ENCODE measurements at places on chromosomes 13 and 19.

GRCh38 chr19:43934055-43934984 lies 762 bp downstream of the ZNF45 start:
- no peak for DNase-seq

- DNase-seq = no peak
These were observed 629.9 kb downstream of the DIAPH3 start for GRCh38 chr13:59533561-59534555.

DNA sequence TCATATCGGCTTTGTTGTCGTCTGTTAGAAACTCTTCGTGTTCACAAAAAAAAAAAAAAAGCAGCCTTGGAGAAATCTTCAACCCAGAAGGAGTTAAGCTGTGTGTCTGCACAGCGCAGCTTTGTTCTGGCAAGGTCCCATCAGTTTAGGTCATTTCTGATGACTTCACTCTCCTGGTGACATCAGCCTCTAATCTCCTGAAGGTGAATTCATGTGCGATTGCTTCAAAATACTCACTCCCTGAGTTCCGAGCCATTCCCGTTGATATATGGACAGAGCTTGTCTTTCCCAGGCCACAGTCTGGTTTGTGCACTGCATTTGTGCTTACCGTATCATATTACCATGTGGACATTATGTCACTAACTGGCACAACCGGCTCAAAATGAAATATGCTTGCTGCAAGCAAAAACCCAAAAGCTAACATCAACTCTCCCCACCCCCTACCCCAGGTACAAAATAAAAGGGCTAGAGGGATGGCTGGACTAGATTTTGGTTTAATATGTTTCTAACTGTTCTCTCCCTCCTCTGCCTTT lies 342.4 kb downstream of the KCNRG start:
- DNase-seq = peak; percentile 83

DNA sequence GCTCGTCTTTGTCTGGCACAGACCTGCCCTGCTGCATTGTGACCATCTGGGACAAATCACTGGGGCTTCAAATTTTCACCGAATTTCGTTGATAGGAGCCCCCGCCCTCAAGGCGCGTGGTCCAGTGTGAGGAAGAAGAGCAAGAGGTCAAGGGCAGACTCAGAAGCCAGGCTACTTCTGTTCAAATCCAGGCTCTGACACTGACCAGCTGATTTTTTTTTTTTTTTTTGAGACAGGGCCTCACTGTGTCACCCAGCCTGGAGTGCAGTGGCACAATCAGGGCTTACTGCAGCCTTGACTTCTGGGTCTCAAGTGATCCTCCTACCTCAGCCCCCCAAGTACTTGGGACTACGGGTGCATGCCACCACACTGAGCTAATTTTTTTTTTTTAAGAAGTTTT lies 7.2 kb downstream of the SYNGR4 start:
- DNase-seq = no peak

GRCh38 chr19:47195434-47195833 lies 35.6 kb downstream of the BBC3 start:
- DNase-seq = no peak

DNA sequence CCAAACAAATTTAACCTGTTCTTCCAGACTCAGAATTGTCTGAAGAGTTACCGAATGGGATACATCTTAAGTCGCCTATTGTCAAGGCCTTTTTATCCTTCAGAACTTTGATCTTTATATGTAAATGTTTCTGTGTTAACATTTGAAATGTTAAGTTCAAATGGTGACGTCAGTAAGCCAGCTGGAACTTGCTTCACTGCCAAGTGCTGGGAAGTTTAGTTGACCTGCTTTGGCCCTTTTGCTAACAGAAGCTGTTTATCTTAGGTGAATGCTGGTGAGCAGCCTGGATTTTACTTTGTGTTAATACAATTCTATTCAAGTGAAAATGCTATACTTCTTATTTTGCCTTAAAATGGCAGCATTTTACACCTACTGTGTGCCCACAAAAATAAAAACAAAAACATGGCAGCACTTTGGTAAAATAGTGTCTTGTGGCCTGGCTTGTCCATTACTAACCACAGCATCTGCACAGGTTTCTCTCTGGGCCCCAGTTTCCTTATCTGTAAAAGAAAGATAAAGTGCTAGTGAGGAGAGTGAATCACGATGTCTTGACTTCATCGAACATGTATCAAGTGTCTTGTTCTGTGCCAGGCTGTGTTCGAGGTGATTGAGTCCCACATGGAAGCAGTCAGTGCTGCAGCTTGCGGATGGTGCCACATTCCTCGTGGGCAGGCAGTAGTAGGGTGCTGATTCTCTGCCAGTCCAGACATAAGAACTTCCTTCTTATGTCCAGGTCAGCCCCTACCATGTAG lies 2.2 kb downstream of the NAXD start:
- DNase-seq = no peak

DNA sequence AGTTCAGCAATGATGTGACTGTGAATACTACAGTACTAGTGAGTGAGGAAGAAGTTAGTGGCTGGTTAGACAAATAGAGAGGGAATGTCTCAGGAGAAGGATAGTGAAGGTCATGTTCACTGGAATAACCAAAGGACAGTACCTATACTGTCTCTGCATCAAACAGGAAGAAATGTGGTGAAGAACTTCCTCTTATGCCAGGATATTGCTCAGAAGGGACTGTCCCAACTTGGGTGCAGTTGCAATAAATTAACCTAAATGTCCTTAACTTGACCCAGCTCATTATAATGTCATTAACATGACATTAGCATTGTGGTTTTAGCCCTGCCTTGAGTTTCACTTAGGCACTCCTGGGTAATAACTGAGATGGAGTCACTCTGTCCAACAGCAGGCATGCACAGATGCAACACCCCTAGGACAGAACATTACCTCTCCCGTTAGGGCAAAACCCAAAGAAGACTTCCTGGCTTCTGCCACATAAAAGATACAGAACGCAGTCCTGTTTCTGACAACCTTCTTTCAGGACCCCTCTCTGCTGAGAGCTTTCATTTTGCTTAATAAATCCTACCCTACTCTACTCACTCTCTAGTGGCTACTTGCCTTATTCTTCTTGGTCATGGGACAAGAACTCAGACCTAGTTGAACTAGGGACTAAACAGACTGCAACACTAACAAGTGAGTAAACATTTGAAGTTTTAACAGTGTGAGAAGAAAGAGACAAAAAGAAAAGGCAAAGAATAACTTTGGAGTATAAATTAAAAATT lies 1591.6 kb upstream of the MIR17HG start:
- DNase-seq = no peak

DNA sequence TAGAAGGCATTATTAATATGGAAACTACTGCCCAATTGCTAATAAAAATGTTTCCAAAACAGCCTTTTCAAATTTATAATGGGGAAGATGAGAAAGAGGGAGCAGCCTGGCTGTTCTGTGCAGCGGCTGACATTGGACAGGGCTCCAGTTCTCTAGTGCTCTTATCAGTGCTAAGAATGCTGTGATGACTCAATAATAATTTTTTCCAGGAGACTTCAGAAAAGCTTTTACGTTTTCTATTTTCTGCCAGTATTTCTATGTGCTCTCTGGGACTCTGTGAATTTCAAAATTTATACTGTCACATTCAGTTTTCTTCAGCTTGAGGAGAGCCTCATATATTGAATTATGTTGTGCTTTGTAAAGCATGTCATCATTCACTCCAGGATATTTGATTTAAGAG lies 209.6 kb downstream of the VWA8 start:
- no peak for DNase-seq

GRCh38 chr13:102441085-102441484 lies 39.2 kb upstream of the FGF14 start:
- no peak for DNase-seq

DNA sequence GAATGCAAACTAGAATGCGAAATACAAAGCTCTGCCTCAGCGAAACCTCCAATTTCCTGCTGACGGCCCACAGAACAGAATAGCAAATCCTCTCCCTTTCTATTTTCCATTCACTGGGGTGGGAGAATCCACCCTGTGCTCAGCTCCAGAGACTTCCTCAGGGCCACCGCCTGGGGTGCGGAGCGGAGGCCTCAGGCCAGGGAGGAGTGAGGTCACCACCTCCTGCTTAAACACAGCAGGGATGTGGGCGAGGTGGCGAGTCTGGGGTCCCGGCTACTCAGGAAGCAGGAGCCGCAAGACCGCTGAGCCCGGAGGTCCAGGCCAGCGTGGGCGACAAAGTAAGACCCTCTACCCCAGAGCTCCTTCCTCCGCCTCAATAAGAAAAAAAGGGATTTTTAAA lies 666 bp upstream of the ZNF320 start:
- DNase-seq = no peak

DNA sequence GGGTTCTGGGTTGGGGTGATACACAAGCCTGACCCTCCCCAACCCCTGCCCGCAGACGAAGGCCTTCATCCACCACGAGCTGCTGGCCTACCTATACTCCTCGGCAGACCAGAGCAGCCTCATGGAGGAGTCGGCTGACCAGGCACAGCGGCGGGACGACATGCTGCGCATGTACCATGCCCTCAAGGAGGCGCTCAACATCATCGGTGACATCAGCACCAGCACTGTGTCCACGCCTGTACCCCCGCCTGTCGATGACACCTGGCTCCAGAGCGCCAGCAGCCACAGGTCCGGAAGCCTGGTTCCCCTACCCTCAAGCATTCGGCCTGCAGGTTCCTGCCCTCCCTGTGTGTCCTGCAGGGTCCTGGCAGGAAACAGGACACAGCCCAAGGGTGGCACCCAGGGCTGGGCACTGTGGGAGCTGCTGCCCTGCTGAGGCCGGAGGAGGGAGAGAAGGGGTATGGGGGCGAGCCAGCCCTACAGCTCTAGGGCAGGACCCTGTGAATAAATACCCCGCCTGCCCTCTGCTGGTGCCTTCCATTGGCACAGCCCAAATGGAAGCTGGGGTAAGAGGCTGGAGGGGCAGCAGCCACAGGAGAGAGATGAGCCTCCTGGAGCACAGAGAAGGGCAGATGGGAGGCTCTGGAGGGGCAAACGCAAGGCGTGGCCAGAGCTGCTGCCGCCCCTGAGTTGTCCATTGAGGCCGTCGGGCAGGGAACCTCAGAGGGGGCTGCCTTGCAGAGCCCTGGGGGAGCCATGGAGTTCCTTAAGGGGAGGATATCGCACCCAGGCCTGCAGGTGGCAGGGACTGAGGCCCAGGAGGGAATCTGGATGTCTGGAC lies 6.8 kb downstream of the TMED1 start:
- no peak for DNase-seq

DNA sequence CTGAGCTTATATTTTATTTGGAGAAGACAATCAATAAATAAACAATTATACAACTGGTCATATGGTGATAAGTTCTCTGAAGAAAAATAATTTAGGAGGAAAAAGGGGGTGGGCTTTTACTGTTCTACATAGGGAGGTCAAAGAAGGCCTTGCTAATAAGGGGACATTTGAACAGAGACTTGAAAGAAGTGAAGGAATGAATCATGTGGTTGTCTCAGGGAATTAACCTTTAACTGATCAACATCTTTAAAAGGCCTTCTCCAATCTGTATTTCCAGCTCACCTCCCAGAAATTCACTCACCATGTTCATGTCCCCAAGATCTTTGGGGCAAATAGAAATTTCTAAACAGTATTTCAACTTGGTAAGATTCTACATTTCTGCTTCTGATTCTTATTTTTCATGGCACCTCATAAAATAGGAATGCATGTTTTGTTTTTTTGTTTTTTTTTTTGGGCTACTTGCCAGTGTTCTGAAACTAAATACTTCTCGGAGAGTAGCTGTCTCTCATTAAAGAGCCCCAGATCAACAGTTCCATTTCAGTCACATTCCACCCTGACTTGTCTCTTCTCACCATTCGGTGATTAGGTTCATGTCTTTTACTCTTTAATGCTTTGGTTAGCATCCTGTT lies 19.2 kb upstream of the LPAR6 start:
- DNase-seq = no peak

DNA sequence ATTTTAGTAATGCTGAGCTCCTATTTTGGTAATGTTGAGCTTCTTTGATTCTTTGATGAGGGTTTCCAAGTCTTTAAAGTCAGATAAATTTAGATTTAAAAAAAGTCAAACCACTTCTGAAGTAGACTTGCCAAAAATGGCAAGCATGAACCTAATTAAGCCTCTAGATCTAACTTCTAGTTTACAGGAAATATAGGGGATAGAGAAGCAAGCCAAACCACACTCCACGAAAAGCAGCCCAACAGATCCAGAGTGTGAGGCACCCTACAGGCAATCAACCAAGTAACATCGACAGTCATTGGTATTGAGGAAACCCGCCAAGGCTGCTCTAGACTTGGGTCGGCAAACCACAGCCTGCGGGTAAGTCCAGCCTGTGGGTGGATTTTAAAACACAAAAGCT lies 3.7 kb downstream of the GGACT start:
- DNase-seq = no peak

DNA sequence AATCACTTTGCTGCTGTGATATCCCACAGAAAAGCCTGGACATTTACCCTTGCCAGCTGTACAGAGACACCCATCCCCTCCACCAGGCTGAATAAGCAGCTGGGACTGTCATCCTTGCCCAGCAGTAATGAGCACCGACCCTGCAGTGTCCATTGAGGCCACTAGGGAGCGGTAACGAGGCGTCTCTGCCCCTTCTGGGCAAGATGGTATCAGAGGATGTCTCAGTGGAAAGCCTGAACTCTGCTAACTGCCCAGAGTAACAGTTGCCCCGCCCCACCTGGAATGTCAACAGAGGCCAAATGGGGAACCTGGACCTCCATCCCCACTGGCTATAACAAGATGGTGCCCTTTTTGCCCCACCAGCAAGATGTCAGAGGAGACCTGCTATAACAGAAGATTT lies 22.8 kb upstream of the CEACAM20 start:
- DNase-seq = no peak

DNA sequence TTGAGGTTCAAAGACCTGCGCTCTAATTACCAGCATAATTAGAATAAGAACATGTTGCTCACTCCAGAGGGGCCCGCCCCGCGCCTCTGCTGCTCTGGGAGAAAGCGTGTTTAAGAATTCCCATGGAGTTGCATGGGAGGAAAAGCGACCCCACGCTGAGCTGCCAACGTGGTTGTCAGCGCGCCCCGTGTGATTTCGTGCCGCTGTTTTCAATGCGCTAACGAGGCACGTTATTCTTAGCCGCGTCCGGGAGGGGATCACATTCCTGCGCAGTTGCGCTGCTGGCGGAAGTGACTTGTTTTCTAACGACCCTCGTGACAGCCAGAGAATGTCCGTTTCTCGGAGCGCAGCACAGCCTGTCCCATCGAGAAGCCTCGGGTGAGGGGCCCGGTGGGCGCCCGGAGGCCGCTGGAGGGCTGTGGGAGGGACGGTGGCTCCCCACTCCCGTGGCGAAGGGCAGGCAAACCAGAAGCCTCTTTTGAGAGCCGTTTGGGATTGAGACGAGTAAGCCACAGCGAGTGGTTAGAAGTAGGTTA lies 173.8 kb upstream of the SOX1 start:
- peak; percentile 70 for DNase-seq

GRCh38 chr19:48553676-48554384 lies 1.9 kb downstream of the SULT2B1 start:
- DNase-seq = no peak

DNA sequence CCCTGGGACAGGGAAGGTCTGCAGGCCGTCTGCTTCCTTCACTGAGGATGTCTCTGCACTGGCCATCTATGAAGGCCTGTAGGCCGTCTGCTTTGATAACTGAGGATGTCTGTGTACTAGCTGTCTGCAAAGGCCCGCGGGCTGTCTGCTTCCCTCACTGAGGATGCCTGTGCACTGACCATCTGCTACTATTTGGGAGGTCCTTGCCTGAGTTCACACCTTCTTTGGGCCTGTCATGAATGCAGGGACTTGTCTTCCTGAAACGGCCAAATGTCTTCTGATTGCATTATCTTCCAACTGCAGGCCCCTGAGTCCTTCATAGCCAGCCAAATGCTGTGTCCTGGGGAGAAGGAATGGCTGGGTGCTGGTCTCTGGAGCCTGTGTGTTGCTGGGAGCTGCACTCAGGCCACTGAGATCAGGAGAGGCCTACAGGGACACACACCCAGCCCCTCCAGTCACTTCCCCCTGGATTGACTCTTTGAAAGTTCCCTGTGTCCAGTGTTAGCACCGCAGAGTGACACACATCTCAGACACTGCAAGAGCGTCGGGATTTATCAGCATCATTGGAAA lies 72.9 kb downstream of the TEX29 start:
- no peak for DNase-seq
